ENCODE measurements at places on chromosomes 11 and 22.
A peak's percentile ranks its signal among the peaks of the same experiment; 100 is the strongest.

DNA sequence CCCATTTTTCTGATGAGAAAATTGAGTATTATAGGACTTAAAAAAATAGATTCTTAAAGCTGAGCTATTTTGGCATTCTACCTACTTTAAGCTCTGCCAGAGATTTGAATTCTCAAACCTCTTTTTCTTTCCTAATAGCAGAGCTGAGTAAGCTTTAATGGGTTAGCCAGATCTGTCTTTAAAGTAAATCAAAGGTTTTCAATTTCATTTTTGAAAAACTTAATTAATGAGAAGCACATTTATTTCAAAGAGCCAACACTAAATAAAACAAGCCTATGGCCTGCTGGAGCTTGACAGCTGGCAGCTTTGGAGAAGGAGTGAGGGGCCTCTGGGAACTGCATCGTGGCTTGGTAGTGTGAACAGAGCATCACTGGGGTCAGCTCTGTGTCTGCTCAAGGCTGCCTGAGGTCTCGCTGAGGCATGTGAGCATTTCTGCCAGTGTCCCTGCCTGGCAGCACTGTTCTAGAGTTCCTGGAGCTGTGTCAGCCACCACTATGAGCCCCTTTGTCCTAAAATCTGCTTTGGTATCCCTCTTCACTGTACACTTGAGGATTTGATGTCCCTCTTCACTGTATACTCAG, 50.4 kb upstream of the PRSS23 start:
- DNase-seq = no peak

- peak; percentile 57 for DNase-seq
Observed at GRCh38 chr11:71451596-71452198, 1.3 kb upstream of the NADSYN1 start.

GRCh38 chr11:96366024-96366423, 23.0 kb upstream of the MAML2 start:
- peak; percentile 29 for DNase-seq

DNA sequence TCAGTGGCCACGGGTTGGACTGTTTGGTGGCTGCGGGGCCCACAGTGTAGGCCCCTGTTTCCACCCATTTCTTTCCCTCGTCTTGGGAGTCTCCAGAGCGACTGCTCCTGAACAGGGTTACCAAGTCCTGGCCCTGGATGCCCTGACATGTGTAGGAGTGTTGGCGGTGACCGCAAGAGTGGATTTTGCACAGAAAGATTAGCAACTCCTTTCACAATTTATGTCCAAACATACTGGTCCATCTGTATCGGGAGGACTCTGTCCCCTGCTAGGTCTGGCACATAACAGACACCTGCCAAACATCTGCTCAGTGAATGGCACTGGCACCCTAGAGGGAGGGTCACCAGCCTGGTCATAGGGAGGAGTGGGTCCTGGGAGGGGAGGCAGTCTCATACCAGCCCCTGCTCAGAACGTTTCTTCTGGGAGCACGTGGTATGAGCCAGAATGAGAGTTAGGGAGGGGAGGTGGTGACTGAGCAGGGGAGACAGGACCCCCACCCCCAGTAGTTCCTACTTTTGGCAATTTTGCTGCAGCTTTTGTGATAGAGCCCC, 3.4 kb upstream of the APOA1 start:
- no peak for DNase-seq

DNA sequence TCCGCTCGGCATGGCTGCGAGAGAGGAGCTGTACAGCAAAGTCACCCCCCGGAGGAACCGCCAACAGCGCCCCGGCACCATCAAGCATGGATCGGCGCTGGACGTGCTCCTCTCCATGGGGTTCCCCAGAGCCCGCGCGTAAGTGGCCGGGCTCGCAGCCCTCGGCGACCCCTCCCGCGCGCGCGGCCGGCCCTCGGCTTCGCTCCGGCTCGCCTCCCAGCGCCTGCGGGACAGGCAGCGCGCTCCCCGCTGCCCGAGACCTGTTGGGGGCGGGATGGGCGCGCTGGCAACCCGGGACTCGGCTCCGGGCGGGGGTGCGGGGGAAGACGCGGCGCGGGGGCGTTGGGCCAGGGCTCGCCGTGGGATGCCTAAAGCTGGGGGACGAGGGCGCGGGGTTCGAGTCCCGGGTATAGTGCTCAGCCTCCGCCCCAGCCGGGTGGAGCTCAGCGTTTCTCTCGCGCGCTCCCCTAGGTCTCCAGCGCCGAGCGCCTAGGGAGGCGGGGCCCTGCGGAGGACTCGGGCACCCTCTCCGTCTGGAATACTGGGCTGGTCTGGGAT, 630 bp downstream of the UBASH3B start:
- DNase-seq = peak; percentile 60

GRCh38 chr22:27844656-27845591, 43.4 kb upstream of the MN1 start:
- no peak for DNase-seq

DNA sequence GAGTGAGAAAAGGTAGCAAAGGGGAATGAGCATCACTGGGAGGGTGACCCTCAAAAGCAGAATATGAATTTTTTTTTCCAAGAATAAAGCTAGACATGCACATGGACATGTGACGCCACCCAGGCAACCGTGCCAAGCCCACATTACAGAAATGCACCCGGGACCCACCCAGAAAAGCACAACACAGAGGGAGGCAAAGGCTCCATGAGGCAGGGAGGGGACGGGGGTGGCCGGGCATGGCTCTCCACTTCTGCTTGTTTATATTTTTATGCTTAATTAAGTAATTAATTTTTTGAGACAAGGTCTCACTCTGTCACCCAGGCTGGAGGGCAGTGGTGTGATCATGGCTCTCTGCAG, 1524.3 kb downstream of the BRD1 start:
- no peak for DNase-seq

DNA sequence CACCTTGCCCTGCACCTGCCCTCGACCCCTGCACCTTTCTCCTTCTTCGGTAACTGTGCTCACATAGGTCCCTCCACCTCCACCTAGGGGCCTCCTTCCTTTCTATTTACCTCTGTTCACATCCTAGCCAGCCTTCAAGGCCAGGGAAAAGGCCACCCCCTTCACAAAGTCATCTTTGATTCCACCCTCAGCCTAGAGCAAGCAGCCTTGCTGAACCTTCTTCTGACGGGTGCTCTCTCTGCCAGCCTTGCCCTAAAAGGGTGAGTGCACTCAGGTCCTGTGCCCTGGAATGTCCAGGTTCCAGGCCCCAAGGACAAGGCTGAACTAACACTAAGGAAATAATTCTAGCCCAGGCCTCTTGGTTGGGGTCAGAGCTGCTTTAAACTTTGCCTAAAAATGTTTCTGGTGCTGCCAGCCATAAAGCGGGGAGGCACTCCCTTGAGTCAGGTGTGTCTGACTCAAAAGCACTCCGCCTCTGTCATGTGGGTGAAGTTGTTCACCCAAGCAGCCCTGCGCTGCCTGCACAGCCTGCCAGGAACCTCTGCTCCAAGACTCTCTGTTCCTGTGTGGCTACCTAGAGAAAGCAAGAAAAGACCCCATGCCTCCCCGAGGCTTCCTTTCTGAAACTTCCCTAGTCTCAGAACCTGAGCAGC, 9.2 kb upstream of the FAM83F start:
- DNase-seq = no peak

GRCh38 chr11:11660363-11660740, 38.5 kb upstream of the GALNT18 start:
- no peak for DNase-seq

DNA sequence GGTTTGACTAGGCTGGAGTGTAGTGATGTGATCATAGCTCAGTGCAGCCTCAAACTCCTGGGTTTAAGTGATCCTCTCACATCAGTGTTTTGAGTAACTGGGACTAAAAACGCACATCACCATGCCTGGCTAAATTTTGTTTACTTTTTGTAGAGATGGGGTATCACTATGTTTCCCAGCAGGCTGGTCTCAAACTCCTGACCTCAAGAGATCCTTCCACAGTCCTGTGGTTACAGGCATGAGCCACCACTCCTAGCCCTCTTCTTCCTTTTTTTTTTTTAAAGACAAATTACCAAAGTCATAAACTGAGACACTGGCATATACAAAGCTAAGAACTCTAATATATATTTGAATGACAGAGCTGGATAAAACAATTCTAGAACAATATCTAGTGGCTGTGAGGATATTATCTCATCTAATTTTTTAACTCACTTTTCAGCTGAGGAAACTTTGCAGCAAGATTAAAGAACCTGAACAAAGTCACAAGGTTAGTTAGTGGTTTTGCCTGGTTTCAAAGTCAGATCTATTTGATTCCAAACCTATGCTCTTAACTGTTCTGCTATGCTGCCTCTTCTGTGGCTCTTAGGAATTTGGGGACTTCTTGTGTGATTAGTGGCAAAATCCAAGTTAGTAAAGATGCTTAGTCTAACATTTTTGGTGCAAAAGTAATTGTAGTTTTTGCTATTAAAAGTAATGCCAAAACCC, 95.3 kb upstream of the RAG2 start:
- no peak for DNase-seq

- DNase-seq = no peak
Observed at GRCh38 chr11:117984476-117984875, 1.7 kb upstream of the IL10RA start.

- peak; percentile 26 for DNase-seq
Observed at GRCh38 chr11:44596525-44597276, 31.2 kb downstream of the CD82 start.

DNA sequence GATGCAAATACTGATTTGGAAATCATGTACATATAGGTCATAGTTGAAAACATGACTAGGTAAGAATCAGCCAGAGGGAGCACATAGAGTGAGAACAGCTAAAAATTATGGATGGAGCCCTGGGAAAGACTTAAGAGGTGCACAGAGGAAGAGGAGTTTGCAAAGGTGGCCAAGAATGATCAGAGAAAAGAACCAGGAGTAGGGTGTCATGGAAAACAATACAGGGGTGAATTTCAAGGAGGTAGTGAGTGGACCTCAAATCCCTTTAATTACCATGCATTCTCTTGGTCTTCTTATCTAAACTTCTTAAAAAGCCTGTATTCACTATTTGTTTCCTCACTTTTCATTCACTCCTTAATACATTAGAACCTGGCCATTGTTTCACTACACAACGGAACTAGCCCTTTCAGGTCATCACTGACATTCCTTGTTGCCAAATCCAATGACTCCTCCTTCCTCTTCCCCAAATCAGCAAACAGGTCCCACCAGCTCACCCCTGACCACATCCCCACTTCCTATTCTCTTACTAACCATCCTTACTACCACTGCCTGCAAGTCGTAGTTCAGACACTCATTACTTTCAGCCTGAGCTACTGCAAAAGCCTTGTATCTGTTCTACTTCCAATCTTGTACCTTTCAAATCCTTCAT, 22.6 kb downstream of the BUD13 start:
- DNase-seq = no peak

DNA sequence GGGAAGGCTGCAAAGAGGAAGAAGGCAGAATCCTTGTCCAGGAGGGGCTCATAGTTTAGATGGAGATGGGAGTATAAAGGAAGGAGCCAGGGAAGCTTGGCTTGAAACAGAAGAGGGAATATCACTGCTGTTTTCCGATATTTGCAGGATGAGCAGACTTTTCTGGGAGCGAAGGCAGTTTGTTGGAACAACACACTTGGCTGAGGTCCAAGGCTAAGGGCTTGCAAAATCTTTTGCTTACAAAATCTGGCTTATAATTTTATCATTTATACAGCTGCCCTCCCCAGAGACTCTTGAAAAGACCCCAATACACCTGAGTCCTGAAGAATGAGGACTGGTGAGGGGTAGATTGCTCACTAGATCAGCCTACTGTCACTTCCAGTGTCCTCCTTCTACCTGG, 174.8 kb downstream of the NELL1 start:
- no peak for DNase-seq

DNA sequence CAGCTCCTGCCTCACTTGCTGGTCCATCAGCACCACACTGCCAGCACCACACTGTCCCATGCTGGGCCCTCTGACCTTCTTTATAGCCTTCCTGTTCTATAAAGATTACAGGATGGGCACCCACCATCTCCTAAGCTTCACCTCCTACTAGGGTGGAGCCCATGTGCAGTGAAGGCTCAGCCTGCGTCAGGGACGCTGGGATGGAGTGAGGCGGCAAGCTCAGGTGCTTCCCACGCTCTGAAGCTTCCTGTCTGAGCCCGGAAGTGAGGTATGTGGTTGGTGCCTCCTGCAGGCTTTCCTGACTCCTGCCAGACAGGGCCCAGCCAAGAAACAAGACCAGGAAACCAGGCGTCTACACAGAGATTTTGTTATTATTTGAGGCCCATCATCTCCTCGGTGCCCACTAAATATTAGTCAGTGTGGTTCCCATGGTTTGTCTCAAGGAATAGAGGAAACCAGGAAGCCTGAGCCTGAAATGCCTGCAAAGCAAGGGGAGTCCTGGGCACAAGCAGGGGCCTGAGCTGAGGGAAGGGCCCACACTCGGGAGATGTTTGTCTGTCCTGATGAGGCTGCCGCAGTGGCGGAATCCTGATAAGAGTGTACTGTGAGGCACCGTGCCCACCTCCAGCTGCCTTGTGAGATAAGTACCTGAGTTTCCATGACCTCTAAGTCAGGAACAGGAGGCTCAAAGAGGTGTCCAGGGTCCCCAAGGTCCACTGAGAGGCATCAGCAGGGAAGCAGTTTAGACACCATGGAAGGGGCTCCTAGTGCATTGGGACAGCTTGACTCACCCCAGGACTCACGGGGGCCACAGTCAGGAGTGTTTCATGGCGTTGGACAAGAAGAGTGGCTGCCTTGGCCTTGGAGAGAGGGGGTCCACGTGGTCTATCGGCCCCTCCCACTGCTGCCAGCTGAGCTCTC, 22.0 kb downstream of the RSPH14 start:
- DNase-seq = peak; percentile 56

DNA sequence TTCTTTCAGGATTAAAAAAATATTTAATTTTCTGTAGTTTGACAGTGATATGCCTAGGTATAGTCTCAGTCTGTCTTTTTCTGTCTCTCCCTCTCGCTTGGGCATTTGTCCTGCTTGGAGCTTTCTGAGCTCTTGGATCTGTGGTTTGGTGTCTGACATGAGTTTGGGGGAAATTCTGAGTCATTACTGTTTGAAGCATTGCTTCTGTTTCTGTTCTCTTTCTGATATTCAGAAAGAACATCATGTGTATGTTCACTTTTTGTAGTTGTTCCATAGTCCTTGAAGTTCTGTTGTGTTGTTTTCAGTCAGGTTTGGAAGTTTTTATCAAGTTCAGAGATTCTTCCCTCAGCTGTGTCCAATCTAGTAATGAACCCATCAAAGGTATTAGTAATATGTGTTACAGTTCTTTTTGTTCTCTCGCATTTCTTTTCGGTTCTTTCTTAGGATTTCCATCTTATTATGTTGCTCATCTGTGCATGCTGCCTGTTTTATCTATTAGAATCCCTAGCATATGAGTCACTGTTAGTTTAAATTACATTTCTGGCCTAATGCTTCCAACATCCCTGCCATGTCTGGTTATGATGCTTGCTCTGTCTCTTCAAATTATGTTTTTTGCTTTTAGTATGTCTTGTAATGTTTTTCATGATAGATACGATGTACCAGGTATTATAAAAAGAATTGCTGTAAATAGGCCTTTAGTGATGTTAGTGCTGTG, 48.4 kb downstream of the DDX10 start:
- peak; percentile 19 for DNase-seq

GRCh38 chr11:85827748-85828639, 17.1 kb upstream of the SYTL2 start:
- DNase-seq = peak; percentile 37
